ENCODE measurements at places on chromosomes 7 and 10.

DNA sequence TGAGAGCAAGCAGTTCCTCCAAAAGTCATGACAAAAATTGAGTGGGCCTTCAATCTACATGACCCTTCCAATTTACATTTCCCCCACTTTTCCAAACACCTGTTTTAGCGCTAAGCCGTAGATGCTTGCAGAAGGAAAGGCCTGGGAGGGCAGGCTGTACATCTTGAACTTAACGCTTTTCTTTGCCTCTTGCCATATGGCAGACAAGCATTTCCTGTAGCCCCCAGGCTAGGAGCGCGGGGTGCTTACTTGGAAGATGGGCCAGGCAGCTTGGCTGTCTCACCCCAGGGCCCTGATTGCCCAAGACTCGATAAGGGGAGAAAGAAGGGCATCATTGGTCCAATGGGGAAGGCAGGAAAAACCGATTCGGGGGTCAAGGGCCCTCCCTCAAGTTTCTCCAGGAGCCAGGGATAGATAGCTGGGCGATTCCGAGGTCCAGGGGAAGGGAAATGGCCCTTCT lies 1.8 kb downstream of the HOXA10 start:
- no peak for DNase-seq

- no peak for DNase-seq
Measured at GRCh38 chr7:10474048-10474447, 499.6 kb upstream of the PHF14 start.

GRCh38 chr7:73648593-73649332 lies 18.9 kb upstream of the VPS37D start:
- DNase-seq: no peak

- no peak for DNase-seq
Measured at GRCh38 chr7:123692471-123692877, 36.8 kb downstream of the LMOD2 start.

DNA sequence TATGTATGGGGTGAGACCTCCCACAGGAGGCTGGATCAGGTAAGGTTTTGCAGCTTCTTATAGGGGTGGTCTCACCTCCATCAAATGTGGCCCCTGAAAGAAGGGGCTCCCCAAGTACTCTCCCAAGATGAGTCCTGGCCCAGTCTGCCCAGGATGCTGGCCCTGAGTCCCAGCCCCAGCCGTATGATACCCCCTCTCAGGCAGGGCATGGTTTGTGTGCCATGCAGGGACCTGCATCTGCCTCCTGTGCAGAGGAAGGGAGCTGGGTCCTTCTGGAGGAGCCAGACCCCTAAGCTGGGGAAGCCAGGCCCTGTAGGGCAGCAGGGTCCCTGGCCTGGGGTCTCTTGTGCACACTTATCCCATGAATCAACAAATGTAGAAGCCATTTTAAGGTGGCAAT lies 35.1 kb upstream of the ZNF716 start:
- DNase-seq: no peak

DNA sequence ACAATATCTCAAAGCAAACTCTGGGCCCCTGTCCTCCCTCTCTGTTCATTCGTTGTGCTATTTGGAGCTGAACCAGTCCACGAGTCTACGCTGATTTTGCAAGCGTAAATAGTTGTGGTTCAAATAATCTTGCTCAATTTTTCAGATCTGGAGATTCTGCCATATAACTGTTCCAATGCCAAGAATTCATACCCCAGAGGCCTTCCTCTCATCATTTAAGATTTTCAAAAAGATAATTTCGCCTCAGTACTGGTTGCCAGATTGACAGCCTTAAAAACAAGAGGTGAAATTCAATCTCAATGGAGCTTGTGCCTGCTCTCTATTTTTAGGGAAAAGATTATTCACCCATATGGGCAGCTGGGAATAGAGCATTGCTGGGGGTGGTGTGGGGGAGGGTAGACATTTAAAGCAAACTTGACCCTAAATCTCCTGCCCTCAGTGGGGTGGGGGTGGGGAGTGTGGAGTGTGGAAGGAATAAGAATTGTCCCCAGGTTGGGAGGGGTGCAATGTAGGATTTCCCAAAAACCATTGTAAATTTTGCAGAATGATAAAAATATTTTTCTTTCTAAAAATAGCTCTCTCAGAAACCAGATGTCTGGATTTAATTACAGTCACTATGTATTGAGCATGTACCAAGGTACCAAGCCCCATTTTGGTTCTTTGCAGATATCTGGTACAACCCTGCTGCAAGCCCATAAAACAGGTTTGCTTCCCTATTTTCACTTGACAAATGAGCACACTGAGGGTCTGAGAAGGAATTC lies 104.7 kb upstream of the EEPD1 start:
- no peak for DNase-seq

DNA sequence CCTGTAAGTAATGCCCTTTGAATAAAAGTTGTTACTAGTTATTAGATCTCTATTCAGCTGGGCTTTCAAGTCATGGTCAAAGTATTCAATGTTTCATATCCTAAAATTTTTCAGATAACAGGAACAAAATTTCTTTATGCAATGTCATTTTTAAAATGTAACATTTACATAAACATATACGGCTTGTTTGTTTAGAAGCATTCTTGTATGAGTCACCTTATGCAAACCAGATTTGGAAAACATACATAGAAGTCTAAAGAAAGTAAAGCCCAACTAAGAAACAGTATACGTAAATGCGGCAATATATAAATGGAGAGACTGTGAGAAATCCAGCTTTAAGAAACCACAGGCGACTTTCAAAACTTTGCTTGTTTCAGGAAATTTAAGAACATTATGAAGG lies 10.5 kb downstream of the TMEM168 start:
- DNase-seq: no peak

- no peak for DNase-seq
Measured at GRCh38 chr7:76008156-76008687, 13.8 kb upstream of the TMEM120A start.

DNA sequence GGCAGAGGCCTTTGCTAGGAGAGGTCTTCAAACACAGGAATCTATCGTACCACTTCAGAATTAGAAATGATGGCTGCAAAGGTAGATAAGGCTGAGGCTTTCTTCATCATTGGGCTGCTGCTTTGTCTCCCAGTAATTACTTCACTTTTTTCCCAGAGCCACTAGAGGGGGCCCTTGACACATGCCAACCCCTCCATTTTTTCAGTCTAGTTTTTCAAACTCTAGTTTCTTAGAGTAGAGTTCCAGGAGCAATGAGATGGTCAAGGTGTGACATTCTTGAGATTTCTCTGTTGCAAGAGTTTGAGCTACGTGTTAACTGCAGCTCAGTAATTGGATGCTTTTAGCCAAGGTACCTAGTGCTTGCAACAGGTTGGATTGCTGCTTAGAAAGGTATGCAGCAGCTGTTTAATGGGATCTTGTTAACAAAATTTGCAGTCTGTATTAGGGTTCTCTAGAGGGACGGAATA lies 33.8 kb upstream of the RBM20 start:
- DNase-seq: no peak

DNA sequence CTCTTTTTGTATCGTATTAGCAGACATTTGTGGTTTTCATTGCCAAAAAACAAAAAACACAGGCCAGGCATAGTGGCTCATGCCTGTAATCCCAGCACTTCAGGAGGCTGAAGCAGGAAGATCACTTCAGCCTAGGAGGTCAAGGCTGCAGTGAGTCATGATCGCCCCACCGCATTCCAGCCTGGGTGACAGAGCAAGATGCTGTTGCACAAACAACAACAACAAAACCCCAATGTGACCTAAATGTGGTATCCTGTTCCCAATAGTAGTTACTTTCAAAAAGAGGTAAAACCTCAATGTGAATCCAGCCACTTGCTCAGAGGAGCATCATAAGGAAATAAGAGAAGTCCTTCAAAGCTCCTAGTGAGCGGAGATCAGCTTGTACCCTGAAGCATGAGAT lies 45.8 kb upstream of the SKAP2 start:
- DNase-seq: no peak

DNA sequence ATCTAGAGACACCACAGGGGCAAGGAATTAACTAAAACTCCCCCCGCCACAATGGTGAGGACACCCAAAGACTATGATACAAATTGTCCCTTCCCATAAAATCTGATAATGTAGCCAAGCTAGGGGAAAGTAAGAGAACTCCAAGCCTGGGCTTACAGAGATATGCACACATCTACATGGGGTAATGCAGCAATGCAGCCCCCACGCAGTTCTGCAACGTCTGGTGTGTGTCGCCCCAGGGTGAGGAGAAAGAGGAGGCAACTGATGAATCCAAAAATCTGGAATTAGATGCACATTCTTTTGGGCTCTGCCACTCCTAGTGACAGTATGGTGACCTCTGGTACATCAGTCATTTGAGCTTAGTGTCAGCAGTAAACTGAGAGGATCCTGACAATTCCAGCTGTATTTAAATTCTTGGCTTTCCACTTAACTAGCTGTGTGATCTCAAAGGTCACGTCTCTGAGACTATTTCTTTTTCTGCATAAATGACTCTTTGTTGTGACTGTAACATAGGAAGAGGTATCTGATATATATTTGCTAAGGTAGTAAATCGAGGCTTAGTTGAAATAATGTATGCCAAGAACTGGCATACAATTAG lies 51.5 kb downstream of the PIP4K2A start:
- no peak for DNase-seq

DNA sequence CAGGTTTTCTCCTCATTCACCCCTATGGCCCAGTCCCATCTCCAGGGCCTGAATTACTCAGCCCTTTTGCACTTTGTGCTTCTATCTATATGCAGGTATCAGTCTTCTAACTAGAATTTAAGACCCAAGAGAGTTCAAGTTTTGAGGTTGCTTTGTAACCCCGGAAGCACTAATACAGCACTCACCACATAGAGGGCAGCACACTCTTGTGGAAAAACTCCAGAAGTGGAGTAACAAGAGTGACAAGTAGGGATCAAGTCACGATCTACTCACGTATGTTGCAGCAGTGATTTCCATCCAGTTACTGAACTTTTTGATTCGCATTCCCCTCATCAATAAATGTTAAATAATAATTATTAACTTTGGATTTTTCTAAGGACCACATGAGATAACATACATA lies 151.0 kb downstream of the CHCHD3 start:
- no peak for DNase-seq

GRCh38 chr7:132572526-132572925 lies 3.7 kb downstream of the PLXNA4 start:
- no peak for DNase-seq

GRCh38 chr10:85864868-85865526 lies 501.6 kb downstream of the GRID1 start:
- DNase-seq: no peak
